ENCODE measurements at places on chromosomes 2 and 18.

DNA sequence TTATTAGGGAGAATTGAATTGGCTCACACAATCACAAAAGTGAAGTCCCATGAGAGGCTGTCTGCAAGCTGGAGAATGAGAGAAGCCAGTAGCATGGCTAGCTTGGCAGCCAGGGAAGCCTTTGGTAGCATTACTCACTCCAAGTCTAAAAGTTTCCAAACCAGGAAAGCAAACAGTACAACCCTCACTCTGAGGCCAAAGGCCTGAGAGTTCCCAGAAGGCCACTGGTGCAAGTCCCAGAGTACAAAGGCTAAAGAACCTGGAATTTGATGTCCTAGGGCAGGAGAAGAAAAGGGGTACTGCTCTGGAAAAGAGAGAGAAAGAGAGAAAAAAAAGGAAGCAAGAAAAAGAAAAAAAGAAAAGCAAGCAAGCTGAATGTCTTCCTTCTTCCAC, 318.2 kb downstream of the RND3 start:
- DNase-seq = no peak

GRCh38 chr18:31610286-31611205, 18.9 kb downstream of the TTR start:
- DNase-seq = no peak

DNA sequence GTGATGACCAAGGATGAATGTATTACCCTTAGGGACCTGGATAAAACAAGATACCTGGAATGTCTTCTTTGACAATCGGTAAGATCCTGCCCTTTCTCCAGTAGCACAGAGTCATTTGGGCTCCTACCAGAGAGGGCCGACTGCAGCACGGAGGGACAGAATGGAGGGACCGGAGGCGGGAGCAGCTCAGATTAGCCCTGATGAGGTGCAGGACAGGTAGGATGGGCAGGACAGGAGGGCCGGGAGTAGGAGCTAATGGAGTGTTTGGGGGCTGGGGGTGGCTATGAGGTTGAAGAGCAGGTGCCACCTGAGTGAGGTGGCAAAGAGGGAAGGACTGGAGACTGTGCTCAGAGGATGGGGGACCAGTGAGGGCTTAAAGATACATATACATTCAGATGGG, 9.9 kb upstream of the PRELID3A start:
- no peak for DNase-seq

DNA sequence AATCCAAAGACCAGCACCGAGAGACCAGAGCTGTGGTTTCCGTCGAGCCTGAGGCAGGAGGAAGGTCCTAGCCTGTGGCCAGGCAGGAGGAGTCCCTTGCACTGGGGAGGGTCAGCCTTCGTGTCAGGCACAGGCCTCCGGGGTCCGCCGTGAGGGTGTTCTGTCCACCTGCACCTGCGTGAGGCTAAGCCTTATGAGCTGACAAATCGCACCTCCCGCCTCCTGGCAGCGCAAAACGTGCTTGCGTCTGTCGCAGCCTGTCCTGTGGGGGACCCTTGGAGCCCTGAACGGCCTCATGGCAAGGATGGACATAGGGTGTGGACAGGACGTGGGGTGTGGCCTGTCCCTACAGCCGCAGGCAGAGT, 73.3 kb downstream of the KCNG2 start:
- DNase-seq = no peak

DNA sequence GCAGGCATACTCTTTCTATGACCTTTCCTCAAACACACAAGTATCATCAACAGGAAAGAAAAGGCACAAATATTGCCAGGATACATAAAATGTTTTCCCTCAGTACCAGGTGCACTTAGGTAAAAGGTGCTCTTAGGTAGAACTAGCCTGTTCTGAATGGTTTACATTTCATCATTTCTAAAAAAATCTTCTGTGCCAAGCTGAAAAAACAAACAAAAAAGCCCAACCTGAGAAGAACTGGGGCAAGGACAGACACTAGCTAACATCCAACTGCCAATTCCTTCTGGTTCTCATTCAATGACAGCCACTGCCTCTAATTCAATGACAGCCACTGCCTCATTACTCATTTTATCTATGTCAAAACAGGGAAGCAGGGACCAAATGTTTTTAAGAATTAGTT, 68.5 kb downstream of the SPIRE1 start:
- DNase-seq = no peak

DNA sequence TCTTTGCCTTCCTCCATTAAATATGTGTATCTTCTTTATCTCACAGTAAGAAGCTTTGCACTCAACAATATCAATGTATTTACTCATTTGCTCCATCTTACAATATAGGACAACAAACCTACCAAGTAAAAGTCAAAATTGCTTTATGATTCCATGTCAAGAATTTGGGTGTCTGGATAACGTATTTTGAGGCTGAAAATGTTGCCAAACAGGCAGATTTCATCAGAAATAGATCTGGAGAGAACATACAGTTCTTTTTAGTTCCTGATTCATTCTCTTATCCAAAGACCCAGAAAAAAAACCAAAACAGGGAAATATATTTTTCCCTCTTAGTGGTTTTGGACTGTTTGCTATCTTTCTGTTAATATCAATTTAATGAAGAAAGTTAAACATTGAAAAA, 621.1 kb downstream of the STK39 start:
- DNase-seq = no peak

DNA sequence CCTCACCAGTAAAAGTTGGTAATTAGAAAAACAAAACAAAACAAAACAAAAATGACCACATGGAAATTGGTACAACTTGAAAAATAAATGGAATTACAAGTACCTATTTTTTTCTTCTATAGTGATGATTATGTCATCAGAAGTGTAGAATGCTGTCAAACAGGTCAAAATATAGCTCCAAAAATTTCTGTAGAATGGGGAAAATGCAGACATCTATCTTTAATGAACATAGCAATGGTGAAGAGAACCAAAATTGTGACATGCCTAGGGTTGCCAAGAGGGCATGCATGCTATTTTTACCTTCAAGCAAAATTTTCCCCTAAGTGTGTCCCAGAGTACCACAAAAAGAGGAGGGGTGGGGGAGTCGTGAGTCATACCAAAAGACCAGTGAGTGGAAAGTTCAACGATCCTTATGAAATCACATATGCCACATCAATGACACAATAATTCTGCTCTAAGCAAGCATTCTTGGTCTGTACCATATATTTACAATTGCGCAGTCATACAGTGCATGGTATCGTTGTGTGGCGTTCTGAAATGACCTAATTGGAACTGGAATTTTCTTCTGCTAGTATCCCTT, 1436.4 kb downstream of the SUCLG1 start:
- no peak for DNase-seq

GRCh38 chr2:97911206-97911921, 84.4 kb downstream of the TMEM131 start:
- no peak for DNase-seq

Data from stimulated activated CD4-positive, alpha-beta T cell treated with anti-CD3 and anti-CD28 coated beads, Interleukin-1b, Interleukin-23, amount 100 ng/mL, for 48 hours (primary cell).